GM12865 (cell line): ENCODE measurements at places on chromosomes 13 and 19.
A peak's percentile ranks its signal among the peaks of the same experiment; 100 is the strongest.

DNA sequence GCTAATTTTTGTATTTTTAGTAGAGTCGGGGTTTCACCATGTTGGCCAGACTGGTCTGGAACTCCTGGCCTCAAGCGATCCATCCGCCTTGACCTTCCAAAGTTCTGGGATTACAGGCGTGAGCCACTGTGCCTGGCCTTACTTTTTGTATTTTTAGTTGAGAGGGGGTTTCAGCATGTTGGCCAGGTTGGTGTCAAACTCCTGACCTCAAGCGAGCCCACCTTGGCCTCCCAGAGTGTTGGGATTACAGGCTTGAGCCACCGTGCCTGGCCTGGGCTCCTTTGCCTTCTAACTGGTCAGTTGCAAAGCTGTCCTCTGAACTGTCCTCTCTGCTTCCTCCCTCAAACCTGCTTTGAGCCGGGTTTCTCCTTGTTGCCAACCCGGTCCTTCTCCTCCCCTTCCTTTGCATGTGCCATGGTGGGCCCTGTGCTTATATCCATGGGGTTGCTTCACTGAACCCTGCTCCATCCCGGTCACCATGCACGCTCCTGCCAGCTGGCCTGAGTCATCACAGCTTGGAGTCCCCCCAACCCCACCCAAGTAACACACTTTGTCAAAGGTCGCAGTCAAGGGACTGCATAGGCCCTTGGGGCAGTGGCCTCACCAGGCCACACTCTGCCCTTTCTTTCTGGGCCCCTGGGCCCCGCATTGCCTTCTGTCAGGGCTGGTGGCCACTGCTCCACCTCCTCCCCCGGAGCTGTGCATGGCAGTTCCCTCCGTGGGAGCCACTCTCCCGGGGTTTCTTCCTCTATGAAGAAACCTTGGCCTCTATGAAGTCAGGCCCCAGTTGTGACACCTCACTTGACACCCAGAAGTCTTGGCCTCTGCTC lies 21.2 kb downstream of the WTIP start:
- DNase-seq: no peak

DNA sequence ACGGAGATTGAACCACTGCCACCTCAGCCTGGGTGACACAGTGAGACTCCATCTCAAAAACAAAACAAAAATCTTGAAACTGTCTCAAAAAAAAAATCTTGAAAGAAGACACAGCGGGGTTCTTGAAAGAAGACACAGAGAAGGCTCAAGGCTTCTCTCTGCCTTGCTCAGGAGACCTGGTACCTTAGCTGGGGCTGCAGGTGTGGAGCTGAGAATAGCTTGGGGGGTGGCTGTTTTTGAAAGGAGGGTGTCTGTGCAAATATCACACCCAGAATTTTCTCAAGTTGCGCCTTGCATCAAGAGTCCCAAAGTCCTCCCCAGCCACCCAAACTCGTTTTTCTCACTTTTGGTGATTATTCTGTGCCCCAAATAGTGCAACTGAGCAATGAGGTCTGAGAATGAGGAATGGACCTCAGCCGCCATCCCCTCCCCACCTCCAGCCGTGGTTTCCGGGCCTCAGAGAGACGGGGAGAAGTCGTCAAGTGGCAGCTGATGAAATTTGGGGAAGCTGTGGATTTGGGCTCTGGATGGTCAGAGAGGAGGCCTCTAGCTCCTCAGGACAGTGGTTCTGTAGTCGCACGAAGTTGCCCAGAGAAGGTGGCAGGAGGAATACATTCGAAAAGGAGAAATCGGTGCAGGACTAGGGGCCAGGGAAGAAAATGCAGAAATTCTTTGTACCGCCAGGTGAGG lies 8.8 kb downstream of the S1PR2 start:
- no peak for DNase-seq

GRCh38 chr19:27885359-27885758 lies 1327.6 kb downstream of the UQCRFS1 start:
- no peak for DNase-seq

DNA sequence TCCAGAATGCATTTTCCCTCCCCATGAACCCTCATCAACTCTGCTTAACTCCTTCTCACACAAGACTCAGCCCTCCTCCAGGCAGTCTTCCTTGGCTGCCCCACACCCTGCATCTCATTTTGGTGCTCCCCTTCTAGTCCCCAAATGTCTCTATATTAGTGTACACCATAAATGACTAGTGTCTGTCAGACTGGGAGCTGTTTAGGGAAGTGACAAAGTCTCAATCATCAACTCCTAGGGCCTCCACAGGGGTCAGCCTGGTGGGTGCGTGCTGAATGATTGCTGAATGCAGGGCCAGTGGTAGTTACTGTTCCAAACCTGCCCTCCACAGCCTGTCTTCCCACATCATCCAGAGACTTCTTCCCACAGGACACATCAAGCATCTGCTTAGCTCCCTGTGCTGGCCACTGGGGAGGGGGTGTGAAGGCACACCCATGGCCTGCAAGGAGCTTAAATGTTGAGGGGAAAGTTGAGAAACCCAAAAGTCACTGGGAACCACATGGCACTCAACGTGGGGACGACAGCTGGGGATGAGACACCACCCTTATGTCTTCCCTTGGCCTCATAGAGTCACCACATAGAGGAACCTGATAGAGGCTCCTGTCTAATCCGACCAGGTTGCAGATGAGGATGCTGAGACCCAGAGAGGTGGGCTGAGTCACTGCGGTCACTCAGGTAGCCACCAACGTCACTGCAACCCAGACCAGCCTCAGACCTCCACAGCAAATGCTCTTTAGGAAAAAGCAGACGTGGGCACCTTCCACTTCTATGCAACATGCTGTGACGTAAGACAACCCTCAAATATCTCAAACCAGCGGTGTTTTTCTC lies 79.3 kb upstream of the TM9SF2 start:
- DNase-seq: peak; percentile 49

DNA sequence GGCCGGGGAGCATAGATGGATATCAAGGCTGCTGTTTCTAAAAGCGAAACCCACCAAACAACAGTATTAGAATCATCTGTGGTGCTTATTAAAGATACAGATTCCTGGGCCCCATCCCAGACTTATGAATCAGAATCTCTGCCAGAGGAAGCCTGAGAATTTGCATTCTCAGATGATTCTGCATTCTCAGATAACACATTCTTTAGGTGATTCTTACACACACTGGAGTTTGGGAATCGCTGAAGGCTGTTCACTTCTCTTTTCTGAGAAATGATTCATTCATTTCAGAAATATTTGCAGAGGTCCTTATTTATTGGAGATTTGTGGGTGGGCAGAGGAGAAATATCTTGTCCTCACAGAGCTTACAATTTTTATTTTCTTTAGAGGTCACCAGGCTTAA lies 24.4 kb downstream of the ALOX5AP start:
- no peak for DNase-seq

GRCh38 chr19:2330255-2330631 lies 1.8 kb downstream of the SPPL2B start:
- DNase-seq: no peak

DNA sequence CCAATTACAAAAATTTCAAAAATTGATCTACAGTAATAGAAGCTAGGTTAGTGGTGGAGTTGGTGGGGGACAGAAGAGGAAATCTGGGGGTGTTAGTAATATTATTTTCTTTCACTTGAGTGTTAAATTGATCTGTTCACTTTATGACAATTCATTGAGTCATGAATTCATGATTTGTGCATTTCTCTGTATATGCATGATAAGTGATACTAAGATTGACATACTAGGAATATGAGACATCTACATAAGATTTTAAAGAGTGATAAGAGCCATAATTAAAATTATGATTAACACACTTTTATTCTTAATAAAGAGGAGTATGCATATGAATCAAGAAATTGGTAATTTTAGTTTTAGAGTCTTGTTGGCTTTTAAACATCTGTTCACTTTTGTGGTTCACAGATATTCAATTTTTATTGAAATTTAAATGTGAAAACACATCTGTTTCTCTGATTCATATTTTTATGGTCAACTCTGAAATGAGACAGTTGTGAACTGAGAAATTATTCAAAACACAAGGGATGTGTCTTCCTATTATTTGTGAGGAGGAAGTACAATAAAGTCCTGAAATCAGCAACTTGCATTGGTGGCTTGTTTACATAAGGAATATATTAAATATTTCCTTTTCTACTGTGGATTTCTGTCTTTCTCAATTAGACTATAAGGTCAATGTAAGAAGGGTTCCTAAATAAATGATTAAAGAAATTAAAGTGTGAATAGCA lies 196.5 kb downstream of the ITGBL1 start:
- DNase-seq: no peak

- DNase-seq: no peak
These were observed 1.9 kb downstream of the ISOC2 start for GRCh38 chr19:55459551-55459949.

GRCh38 chr19:19711306-19711933 lies 21.5 kb downstream of the ZNF14 start:
- no peak for DNase-seq

DNA sequence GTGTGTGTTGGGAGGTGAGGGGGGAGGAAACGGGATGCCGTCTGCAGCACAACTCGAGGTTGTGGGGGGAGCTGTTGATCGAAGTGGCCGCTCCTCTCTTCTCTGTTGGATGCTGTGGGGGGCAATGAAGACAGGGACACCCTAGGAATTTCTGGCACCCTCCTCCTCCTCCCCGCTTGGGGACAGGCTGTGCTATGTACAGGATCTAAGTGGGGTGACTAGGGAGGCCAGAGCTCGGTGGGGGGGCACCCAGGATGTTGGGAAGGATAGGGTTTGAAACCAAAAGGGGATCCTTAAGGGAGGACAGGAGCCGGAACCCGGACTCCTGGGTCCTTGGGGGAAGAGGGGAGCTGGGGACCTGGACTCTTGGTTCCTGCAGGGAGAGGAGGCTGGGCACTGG lies 2.0 kb downstream of the GRIN2D start:
- DNase-seq: no peak

- DNase-seq: peak; percentile 52
These were observed 518 bp downstream of the TFDP1 start for GRCh38 chr13:113584870-113585671.

GRCh38 chr19:4181053-4181508 lies 1.3 kb downstream of the SIRT6 start:
- no peak for DNase-seq

DNA sequence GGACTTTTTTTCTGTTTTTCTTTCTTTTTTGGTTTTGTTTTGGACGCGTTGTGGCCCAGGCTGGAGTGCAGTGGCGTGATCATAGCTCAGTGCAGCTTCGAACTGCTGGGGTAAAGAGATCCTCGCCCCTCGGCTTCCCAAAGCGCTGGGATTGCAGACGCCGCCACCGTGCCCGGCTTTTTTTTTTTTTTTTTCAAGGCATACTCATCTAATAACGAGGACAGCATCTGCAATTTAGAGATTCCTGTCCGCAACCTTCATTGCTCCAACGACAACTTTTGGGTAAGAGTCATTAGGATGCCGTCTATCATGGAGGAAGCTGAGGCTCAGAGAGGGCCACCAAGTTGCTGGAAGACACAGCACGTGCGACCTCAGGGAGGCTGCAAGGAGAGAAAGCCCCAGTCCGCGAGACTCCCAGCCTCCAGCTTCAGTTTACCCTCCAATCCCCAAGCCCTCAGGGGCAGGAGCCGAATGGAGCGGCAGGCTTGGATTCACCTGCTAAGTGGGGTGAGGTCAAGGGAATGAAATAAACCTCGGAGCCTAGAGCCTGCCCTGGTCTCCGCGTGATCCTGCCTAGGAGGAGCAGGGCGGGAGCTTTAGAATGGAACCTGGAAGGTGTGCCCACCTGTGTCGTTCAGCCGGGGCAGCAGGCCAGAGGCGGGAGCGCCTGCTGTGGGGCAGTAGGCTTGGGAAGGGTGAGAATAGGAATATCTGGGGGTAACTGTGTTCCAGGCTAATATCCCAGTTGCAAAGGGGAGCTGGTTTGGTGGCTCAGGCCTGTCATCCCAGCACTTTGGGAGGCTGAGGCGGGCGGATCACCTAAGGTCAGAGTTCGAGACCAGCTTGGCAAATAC lies 676 bp upstream of the POLRMT start:
- peak; percentile 31 for DNase-seq

GRCh38 chr19:2140138-2140569 lies 11.2 kb downstream of the AP3D1 start:
- DNase-seq: no peak

- DNase-seq: no peak
These were observed 1.1 kb upstream of the PHF11 start for GRCh38 chr13:49494645-49495044.

DNA sequence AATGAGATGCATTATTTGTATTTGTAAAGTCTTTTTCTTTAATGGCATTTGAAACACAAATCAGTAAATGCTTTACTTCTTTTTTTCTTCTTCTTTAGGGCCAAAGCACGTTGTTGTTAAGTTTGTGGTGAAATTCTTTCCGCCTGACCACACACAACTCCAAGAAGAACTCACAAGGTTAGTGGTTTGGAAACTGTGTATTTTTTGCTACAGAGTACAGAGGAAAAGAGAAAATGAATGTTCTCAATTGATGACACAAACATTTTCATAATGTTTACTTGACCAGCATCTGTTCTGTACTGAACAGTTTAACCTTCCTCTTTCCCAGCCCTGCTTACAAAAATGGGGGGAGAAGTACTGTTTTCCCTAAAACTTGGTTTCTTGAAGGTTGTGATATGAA lies 190.9 kb upstream of the RNF113B start:
- peak; percentile 31 for DNase-seq

DNA sequence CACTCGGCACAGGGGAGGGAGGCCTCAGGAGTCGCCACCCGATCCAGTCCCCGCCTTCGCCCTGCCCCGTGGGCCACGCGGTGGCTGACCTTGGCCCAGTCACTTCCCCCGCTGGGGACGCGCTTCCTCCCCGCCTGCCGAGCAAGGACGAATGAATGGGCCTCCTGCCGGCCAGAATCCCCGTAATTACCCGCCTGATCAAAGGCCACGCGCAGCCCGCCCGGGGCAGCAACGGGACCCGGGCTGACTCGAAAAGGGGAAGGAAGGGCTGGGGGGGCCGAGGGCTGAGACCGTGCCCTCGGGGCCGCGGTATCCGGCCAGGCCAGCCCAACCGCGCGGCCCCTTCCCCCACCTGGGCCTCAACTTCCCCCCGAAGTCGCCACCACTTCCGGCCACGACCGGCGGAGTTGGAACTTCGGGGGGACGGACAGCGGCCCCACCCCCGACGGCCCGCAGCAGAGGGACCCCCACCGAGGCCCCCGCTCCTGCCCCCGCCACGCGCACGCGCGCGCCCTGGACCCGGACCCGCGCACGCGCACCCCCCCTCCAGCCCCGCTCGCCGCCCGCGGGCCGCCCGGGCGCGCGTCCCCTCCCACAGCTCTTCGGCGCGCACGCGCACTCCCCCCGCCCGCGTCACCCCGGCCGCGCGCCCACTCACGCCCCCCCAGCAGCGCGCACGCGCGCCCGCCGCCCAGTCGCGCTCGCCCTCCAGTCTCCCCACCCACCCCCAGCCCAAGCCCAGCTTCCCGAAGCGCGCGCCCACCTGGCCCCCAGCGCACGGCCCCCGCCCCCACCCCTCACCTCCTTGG lies 520 bp downstream of the ZNF787 start:
- peak; percentile 91 for DNase-seq

GRCh38 chr13:99057310-99057975 lies 79.6 kb upstream of the DOCK9 start:
- DNase-seq: no peak
